ENCODE measurements at places on chromosomes 13 and 19.

- DNase-seq: no peak
Measured at GRCh38 chr13:51638216-51638871, 54.1 kb downstream of the WDFY2 start.

DNA sequence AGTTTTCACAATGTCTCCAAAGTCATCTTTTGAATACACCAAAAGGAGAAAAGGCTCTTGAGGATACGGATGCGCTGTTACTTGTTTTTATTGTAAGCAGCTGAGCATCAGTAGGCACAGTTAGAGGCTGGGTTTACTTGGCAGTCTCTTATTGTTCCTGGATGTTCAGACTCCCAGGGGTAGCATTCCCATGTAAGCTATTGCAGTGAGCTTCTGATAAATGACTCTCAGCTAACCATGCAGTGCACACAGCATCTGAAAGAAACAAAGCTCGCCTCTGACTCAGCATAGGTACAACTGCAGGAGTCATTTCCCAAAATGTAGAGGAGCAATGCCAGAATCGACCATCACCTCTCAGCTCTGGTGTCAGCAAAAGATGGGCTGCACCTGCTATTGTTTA lies 84.8 kb downstream of the DCT start:
- DNase-seq: no peak

GRCh38 chr19:45443462-45444317 lies 20.0 kb upstream of the ERCC1 start:
- DNase-seq: peak; percentile 79

DNA sequence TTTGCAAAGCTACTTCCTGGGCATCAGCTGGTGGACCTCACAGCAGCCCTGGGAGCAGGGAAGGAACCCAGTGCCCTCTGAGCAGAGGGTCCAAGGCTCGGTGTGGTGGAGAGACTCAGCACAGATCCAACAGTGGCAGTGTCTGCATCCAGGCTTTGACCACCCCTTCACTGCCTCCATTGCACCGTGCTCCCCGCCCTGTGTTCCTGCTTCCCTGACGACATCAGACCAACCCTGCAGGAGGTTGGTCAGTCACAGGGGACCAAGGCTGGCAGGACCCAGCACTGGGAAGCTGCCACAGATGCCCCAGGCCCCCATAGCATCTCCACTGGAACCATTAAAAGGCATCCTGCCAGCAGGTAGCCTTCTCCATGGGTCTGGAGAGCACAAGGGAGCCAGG lies 7.8 kb upstream of the VSTM2B start:
- DNase-seq: no peak

GRCh38 chr13:87671753-87672605 lies 808 bp downstream of the SLITRK5 start:
- DNase-seq: peak; percentile 10

DNA sequence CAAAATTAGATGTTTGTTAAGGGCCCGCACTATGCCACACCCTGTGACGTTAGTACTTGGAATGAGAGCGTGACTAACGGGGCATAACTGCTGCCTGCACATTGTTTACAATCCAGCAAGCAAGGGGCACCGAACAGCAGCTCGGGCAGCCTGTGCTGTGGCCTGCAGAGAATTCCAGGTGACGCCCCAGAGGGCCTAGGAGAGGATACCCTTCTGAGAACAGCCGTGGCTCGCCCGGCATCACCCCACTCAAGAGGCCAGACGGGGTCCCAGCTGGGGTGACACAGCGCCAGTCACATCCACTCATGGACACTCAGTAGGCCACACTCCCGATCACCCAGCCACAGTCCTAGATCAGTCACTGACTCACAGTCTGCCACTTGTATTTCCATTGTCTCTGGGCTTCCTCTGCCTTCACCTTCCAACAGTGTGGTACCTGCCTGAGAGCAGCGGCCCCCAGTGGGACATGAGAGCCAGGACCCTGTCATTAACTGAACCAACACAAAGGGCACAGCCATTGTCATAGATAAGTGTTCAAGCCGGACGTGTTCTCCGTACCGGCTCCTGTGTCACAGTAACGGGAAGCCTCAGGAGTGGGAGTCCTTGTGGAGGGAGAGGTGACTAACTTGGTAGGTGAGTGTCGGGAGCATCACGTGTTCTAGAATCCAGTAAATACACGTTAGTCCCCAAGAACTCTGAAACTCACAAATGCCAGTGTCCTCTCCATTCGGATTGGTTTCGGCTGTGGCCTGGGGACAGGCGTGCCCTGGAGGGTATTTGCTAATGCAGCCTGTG lies 7.5 kb downstream of the ZNF331 start:
- DNase-seq: no peak

DNA sequence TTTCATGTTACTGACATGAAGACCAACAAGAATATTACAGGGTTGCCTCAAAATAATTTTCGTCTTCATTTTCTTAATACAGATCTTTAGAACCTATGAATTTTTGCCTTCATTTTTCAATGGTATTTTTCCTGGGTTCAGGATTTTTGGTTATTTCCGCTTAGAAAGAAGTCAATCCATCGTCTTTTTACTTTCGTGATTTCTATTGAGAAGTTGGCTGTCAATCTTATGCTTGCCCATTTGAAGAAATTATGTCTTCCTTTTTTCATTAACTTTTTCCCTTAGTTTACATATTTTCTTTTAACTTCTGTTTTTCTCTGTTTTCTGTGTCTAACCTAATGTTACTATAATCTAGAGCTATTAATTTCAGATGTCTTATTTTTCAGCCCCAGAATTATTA lies 868.9 kb upstream of the SLC10A2 start:
- DNase-seq: no peak

- DNase-seq: peak; percentile 32
Measured at GRCh38 chr19:7622933-7623685, 6.2 kb downstream of the XAB2 start.

DNA sequence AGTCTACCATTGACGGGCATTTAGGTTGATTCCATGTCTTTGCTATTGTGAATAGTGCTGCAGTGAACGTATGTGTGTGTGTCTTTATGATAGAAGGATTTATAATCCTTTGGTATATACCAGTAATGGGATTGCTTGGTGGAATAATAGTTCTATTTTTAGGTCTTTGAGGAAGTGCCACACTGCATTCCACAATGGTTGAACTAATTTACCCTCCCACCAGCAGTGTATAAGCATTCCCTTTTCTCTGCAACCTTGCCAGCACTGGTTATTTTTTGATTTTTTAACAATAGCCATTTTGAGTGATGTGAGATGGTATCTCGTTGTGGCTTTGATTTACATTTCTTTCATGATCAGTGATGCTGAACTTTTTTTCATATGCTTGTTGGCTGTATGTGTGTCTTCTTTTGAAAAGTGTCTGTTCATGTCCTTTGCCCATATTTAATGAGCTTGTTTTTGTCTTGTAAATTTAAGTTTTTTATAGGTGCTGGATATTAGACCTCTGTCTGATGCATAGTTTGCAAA lies 37.5 kb downstream of the RFC3 start:
- DNase-seq: no peak

DNA sequence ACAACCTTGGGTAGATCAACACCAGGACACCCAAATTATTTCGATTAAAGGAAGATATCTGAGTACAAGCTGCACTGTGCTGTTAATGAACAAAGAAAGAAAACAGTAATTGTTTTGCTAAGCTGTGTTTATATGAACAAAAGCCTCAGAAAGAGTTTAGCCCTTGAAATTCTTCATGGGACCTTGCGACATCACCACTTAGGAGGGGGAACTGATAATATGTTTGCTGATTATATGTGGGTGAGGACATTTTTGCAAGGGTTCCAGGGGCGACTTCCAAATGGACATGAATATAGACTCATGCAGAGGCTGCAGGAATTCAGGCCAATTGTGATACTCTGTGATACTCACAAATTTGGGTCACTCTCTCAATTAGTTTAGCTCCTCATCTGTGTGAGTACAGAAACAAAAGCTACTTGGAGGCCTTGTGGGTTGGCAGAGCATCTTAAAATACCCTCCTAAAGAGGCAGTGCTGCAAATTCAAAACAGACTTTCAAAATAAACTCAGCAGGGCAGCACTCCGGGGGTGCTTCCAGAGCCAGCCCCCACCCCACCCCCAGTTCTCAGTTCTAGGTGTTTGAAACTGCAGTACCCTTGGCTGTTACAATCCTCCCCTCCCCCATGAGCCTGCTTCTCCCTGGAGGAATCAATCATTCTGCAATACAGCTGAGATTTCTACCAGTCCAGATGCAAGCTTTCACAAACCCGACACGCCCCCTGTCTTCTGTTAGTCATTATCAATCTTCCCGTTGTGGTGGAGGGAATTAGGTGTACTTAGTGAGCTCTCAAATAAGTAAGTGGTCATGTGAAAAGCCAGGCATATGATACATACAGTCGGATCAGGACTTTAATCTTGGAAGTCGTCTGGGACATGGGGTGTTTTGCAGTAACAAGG lies 97.0 kb upstream of the MBNL2 start:
- peak; percentile 69 for DNase-seq

- DNase-seq: no peak
Measured at GRCh38 chr13:20461860-20462532, 63.7 kb downstream of the CRYL1 start.

GRCh38 chr13:49082653-49083536 lies 107.2 kb downstream of the FNDC3A start:
- no peak for DNase-seq

- DNase-seq: no peak
Measured at GRCh38 chr13:46486270-46486669, 66.7 kb upstream of the LRCH1 start.

DNA sequence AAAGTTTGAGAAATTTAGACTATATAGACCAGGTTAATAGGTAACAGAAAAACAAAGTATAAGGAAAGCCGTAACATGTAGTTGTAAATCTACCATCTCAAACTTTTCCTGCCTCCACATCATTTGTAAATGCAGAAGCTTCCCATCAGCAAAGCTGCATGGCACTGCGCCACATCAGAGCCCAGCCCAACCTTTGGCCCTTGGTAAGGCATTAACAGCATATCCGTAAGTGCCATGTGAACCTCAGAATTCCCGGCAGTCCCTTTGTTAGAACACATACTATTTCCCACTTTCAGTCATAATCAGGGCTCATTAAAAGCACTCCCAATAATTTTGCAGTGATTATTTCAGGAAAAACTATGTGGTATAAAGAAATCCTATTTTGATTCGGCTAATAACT lies 51.6 kb downstream of the MPHOSPH8 start:
- no peak for DNase-seq

DNA sequence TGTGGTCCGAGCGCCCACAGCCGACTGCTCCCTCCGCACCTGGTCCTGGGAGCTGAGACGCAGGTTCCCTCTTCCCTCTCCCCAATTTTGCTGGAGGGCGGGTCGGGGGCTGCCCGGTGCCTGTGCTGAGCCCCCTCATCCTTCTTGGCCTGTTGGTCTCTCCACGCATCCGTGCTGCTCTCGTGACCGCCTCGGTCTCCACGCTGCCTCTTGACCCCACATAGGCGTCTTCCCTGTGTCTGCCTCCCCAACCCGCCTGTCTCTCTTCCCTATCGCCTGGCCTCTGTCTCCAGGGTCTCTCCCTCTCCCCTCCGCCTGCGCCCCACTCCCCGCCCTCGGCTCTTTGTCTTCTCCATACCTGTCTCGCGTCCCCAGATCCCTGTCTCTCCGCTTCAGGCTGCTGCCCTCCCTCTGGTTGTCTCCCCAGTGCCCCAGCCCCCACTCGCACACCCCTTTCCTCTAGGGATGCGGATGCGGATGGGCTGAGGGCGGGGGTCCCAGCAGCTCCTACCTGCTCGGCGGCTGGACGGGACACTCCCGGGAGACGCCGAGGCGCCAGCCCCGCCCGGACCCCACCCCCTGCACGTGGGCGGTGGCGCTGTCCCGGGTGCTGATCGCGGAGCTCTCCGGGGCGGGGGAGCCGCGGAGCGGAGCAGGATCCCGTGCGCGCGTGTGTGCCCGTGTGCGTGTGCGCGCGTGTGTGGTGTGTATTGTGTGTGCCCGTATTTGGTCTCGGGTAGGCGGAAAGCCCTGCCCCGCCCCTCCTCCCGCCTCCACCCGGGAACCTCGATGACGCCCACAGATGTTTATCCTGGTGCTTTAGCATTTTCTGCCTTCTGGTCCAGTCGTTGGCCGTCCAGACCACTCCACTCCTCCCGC lies at the start of gene SYT5:
TSS of gene SYT5 (minus strand) at position 684 of the 879 bp plus-strand sequence. CDS start 1,248 bp downstream, outside the sequence.
- peak; percentile 82 for DNase-seq

- DNase-seq: peak; percentile 94
Measured at GRCh38 chr19:56671613-56671994, at the start of gene ZNF835. TSS of gene ZNF835 (minus strand) at chr19:56671757. CDS start at chr19:56665198, 6,559 bp downstream.

- peak; percentile 55 for DNase-seq
Measured at GRCh38 chr19:8161135-8161646, 11.8 kb upstream of the FBN3 start.

DNA sequence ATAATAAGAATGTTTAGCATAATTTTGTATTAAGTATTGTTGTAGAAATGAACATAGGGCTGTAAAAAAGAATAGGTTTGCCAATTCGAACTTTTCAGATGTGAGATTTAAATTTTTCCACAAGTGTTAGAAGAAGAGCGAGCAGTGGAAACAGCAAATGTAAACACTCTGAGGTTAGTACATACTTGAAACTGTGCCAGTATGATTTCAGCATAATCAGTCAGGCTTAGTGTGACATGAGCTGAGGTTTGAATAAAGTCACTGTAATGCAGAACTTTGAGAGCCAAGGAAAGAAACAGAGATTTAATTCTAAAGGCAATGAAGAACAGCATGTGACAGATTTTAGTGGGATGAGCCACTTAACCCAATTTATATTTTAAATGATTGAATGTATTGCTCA lies 2166.4 kb downstream of the PCDH9 start:
- no peak for DNase-seq

GRCh38 chr13:94602467-94602866 lies 810 bp downstream of the GPR180 start:
- no peak for DNase-seq

DNA sequence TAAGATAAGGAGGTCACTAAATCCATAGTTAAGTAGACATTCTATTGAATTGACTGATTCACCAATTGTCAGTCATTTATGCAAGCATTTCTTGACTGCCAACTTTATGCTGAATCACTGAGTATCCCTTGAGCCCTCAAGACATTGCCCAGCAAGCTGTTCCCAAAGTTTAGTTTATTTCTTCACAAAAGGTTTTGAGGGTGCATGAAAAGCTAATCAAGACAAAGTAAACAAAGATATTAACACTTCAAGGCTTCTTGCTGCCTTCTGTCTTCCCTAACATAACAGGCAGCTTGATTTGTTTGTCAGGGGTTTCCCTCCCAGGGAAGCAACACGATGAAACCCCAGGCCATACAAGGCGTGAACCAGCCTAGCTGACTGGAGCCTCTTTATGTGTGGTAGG lies 374.4 kb downstream of the SPRY2 start:
- DNase-seq: no peak

DNA sequence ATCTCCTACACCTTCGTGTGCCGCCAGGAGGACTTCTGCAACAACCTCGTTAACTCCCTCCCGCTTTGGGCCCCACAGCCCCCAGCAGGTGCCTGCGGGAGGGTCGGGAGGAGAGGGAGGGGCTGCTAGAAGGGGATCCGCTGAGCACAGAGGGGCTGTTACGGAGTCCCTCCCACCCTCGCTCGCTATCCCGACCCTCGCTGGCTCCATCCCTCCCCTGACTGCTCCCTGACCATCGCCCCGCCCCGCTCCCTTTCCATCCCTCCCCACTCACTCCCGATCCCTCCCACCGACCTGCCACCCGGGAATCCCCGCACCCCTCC lies 780 bp downstream of the CD177 start:
- no peak for DNase-seq
